SHP77 treated with DMSO at 0.1 percent for 48 hours (cell line): ENCODE measurements at places on chromosomes 11 and 22.

DNA sequence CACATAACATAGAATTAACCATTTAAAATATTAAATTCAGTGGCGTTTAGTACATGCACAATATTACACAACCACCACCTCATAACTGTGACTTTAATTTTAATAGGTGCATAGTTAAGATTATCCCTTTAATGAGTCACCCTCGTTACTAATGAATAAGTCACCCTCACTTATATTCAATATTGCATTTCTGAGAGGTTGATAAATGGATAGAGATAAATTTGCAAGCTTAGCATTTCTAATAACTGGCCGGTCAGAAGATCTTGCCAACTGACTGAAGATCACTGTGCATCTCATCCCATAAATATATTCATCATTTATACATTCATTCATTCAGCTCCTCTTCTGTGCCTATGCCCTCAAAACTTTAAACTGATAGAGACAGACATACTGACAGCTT is 243.7 kb downstream of the TTC28 start:
- DNase-seq: no peak

DNA sequence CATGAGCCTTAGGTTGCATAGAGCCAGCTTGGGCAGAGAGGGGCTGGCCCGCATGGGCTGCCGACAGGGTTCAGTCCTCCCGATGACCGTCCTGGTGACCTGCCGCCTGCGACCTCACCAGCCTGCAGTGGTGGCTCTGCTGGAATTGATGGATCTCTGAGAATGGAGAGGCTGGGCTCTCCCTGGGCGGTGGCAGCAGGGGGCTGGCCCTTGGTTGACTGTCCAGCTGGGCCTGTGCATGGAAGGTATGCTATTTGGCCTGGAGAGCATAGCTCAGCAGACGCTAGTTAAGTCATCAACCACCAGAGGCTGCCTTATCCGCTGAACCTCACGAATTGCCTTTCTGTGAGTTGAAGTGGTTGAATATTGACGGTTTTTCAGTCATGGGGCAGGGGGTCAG is 19.7 kb downstream of the GRAMD4 start:
- DNase-seq: no peak

GRCh38 chr11:120130176-120130980 is 7.5 kb downstream of the TRIM29 start:
- no peak for DNase-seq

- no peak for DNase-seq
These were observed 13.0 kb downstream of the CLPB start for GRCh38 chr11:72421351-72421750.
